ENCODE measurements at places on chromosomes 5 and 9.

GRCh38 chr5:161846746-161847145 lies 1.2 kb upstream of the GABRA1 start:
- no peak for ATAC-seq

DNA sequence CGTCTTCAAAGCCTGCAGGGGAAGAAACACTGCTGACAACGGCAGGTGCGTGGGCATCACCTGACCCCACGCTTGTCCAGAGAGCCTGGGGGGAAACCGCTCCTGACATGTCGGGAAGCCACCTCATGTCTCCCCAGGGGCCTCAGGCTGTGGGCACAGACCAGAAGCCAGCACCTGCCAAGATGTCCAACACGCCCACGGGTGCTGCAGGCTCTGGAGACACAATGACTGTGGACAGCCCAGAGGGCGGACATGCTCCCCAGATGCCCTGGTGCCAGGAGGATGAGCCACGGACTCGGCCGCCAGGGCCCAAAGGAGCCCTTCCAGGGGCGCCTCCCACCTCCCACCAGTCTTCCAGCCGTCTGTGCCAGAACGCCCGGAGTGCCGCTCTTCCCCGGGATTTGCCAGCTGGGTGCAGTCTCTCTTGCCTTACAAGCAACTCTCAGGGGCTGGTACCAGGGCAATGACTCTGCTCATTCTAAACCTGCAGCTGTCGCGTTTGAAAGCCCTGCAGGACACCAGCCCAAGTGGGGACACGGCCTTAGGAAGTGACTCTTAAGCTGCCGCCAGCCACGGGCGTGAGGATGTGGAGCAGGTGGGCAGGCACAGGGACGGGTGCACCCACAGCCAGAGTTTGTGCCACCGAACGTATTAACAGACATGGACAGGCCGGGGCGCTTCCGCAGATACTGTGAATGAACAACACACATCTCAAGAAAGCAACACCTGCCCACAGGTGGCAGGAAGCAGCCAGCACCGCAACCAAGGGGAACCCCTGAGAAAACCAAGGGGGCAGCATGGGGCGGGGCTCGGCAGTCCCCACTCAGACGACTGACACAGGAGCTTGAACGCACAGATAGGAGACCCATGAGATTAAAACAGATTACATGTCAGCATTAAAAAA lies 6.8 kb upstream of the LHX3 start:
- no peak for ATAC-seq

- ATAC-seq = no peak
Measured at GRCh38 chr5:62168506-62169281, 137.3 kb upstream of the KIF2A start.

DNA sequence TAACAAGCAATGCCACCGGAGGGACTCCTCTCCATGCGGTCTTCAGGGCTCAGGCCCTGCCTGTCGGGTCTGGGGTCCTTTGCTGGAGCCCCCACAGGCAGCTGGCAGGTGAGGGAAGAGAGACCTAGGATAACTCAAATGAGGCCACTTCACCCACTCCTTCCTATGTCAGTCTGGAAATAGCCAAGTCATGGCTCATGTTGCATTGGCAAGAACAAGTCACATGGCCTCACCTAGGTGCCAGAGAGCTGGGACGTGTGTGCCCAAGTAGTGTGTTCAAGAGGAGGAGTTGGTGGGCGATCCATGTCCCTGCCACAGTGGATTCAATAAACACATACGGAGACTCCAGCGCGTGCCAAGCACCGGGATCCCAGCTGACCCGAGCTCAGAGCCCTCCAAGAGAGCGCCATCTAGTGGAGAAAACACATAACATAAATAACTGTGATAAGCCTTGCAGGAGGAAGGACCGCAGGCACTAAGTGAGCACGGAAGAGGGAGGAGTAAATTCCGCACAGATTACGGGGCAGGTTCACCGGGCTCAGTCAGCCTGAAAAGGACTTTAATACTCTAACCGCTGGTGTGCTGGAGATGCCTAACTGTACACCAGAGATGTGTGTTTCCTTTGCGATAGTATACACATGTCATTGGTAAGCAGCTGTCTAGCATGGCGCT lies 580.8 kb downstream of the CCDC171 start:
- ATAC-seq = peak; percentile 82

GRCh38 chr5:72486371-72486770 lies 20.8 kb downstream of the ZNF366 start:
- peak; percentile 5 for ATAC-seq

DNA sequence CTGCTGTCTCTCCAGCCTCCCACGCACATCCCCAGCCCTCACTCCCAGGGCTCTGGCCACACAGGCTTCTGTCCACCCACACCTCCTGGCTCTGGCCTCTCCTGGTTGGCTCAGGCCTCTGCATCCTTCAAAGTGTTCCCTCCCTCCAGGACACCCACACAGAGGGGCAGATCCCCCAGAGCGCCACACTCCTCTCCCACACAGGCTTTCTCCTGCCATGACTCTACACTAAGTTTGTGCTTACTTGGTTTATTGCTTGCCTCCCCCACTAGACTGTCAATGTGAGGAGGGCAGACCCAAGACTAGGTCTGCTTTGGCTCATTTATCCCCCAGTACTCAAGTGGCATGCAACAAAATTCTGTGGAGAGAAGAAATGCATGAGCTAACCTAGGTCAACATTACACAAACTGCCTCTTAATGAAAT lies 67.0 kb upstream of the SPOCK1 start:
- no peak for ATAC-seq

DNA sequence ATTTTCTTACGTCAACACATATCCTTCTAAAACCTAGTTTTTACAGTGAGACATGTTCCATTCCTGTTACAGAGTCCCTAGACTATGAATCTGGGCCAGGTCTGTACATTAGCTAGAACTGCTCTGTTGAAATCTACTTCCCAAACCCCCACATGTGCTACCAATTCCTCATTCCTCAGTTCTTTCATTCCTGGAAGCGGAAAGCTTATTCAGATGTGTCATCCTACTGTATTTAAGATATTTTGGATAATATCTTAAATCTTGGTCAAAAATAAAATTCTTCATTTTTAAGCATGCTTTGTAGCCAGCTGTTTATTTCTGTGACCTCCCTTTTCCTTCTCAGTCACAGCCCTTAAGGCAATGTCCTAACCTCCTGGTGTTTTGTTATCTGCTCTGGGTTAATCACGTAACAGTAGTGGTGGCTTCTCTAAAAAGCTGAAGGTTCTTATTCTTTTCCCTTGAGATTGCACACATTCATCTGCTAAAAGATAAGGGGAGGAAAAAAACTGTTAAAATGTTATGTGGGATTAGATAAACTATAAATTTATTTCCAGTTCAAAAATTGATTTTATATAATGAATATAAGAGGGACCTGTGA lies 35.6 kb downstream of the GLRX start:
- ATAC-seq = no peak

DNA sequence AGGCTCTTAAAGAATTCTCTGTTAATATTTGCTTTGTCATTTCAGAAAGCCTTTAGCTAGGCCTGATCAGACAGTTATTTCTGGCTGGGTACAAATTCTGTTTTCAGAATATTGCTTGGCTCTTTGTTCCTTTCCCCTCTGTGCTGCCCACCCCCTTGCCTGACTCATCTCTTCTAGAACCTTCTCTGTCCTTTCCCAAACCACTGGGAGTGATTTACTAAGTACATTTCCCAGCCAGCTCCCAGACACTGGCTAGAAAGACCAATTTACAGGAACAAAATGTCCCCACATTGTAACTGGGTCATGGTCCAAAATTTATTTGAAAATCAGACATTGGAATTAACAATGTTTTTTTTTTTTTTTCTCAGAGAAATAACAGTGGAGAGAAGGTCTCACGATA lies 133.1 kb upstream of the MAP1B start:
- no peak for ATAC-seq

DNA sequence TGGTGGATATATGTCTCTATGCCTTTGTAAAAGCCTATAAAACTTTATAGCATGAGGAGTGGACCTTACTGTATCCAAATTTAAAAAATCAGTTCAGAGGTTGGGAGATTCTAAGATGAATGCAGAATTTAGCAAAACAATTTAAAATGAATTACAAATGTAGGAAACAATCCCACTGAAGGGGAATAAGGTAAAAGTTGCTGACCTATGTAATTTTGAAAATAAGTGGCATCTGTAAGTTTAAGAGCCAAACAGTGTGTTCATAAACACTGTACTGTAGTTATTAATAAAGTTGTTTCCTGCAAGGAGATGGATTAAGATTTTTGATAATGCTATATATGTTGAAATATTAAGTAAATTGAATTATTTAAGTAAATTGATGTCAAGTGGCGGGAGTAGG lies 4.6 kb downstream of the IFNW1 start:
- no peak for ATAC-seq

- ATAC-seq = no peak
Measured at GRCh38 chr9:131706608-131706970, 33.3 kb downstream of the RAPGEF1 start.

DNA sequence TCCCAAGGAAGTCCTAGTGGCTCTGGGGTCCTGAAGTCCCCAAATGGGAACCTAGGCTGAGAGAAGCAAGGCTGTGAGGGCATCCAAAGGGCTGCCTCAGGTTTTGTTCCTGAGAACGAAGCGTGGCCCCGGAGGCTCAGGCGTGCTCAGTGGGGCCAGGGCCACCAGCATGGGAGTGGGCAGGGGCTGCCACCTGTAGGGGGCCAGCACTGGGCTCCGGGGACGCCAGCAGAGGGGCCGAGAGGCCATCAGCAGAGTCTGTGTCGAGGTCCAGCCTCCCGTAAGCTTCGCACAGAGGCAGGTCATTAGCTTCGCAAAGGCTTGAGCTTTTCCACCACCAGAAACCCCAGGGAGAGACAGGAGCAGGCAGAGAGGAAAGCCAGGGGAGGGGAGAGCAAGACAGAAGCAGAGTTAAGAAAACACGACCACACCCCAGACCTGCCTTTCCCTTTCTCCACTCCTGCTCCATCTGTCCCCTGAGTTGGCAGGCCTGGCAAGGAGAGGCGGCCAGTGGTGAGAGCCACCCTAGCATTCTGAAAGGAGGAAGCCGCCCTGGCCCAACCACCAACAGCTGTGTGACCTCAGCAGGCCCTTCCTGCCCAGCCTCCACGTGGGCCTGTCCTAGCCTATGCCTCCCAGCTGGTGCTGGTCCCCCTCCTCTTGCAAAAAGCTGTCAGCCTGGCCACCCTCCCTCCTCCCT lies 5.5 kb upstream of the SURF6 start:
- peak; percentile 4 for ATAC-seq

DNA sequence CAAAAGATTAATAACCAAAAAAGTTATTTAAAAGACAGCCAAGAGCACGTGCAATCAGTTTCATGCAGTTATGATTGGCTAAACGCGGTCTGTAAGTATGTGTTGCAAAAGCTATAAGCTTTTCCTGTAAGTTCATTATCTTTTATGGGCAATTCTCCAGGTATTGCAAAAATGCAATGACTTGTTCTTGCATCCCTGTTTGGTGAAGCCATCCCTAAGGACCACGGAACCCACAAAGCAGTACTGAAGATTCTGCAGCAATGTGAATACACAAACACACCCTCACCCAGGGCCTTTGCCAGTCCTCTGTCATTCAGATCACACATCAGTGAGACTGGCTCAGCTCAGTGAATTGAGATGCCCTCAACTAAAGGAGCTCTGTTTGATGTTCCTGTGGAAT lies 11.4 kb downstream of the GCNT4 start:
- no peak for ATAC-seq

GRCh38 chr5:56490971-56491468 lies 257.9 kb upstream of the ANKRD55 start:
- ATAC-seq = peak; percentile 98

DNA sequence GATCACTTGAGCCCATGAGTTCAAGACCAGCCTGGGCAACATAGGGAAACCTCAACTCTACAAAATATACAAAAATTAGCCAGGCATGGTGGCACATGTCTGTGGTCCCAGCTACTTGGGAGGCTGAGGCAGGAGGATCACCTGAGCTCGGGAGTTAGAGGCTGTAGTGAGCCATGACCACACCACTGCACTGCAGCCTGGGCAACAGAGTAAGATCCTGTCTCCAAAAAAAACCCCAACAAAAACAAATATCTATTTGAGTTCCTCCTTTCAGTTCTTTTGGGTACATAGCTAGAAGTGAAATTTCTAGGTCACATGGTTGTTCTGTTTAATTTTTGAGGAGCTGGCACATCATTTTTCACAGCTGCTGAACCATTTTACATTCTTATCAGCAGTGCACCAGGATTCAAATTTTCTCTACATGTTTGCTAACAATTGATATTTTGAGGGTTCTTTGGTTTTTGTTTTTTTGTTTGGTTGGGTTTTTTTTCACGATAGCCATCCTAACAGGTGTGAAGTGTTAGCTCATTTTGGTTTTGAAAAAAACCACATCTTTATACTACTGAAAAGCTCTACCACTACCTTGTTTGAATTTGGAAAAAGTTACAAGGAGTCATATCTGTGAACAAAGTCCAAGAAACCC lies 176.9 kb upstream of the SLC12A2 start:
- ATAC-seq = no peak

GRCh38 chr9:83220730-83221129 lies 157.8 kb upstream of the RASEF start:
- ATAC-seq = peak; percentile 74

DNA sequence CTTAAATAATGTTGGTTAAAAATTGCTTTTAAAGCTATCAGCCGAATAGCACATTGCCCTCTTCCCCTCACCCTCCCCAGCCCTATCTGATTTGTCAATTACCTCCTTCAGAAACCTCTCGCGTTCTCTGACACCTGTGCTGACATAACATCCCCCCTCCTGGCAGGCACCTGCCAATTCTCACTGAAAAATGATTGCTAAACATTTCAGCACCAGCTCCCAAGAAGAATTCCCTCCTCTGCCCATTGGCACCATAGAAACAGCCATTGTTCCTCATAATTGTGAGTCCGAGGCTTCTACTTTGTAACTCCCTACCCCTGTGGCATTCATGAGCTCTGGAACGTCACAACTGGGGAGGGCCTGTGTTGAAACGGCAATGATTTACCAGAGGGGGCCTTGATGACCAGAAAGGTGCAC lies 20.2 kb downstream of the CDH6 start:
- ATAC-seq = no peak

GRCh38 chr9:11893331-11893730 lies 799.9 kb upstream of the TYRP1 start:
- ATAC-seq = no peak

DNA sequence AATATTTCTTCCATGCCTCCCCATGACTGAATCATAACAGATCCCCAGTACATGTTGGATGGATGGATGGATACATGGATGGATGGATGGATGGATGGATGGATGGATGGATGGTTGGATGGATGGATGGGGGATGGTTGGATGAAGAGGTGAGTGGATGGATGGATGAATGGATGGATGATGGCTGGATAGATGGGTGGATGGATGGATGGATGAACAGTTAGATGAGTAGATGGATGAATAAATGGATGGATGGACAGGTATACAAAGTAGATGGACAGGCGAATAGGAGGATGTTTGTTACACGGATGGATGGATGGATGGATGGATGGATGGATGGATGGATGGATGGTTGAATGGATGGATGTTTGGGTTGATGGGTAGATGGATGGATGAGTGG lies 120.0 kb upstream of the HAND1 start:
- ATAC-seq = no peak

- ATAC-seq = no peak
Measured at GRCh38 chr5:133121611-133122150, 69.9 kb downstream of the HSPA4 start.

GRCh38 chr5:138649316-138649720 lies 74.1 kb upstream of the HSPA9 start:
- no peak for ATAC-seq
